Choroid plexus epithelial cell (primary cell): ENCODE measurements at places on chromosomes 1 and 21.

DNA sequence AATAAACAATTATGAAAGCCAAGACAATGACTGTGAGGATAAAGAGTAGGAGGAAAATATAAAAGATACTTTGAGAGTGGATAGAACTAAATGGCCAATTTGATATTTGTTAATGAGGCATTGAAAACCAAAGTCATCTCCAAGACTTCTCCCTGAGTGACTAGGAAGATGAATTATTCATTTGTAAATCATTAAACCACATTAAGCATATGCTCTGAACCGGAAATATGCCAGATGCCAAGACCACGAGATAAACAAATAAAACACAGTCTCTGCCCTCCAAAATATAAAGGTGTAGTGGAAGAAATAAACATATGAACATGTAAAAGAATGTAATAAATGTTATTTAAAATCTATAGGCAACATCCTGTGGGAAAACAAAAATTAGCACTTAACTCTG is 78.8 kb downstream of the MRPL39 start:
- no peak for DNase-seq

- no peak for DNase-seq
Observed at GRCh38 chr1:27149084-27149761, 5.7 kb downstream of the SLC9A1 start.

- no peak for DNase-seq
Observed at GRCh38 chr1:92975551-92976232, 14.4 kb upstream of the DIPK1A start.

GRCh38 chr1:93774707-93775106 is 93.1 kb upstream of the BCAR3 start:
- no peak for DNase-seq

DNA sequence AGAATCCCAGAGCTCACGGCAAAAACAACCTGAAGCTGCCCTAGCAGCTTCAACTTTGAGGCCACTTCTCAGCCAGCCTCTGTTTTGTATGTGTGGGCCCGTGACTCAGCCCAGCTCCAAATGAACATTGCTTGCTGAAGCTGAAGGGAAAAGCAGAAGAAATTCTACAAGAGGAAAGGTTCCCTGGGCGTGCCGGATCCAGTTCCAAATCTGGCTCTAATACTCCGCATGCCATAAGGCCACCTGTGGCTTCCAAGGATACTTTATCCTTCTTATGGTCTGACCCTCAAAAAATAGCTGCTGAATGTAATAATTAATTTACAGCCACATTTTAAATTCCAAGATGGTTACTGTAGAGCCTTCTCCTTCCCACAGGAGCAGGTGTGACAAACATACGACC is 24.3 kb downstream of the TSPAN2 start:
- DNase-seq = no peak

- no peak for DNase-seq
Observed at GRCh38 chr1:190289897-190290296, 187.8 kb downstream of the BRINP3 start.

DNA sequence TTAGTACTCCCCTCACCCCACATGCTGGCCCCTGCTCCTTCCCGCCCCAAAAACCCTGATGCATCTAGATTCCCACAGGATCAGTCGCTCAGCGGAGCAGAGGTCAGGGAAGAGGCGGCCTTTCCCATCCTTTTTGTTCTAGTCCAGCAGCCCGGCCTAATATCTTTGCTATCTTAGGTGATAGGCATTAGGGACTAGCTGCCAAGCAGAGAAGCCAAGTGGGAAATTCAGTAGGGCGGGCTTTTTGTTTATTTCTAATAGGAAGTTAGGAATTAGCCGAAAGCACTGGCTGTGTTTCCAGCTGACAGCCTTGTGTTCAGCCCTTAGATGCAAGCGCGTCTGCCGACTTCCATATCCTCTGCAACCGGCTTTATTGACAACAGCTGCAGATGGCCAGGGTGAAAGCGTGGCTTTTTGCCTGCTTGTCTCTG is 59.0 kb upstream of the BCAR3 start:
- DNase-seq = no peak

DNA sequence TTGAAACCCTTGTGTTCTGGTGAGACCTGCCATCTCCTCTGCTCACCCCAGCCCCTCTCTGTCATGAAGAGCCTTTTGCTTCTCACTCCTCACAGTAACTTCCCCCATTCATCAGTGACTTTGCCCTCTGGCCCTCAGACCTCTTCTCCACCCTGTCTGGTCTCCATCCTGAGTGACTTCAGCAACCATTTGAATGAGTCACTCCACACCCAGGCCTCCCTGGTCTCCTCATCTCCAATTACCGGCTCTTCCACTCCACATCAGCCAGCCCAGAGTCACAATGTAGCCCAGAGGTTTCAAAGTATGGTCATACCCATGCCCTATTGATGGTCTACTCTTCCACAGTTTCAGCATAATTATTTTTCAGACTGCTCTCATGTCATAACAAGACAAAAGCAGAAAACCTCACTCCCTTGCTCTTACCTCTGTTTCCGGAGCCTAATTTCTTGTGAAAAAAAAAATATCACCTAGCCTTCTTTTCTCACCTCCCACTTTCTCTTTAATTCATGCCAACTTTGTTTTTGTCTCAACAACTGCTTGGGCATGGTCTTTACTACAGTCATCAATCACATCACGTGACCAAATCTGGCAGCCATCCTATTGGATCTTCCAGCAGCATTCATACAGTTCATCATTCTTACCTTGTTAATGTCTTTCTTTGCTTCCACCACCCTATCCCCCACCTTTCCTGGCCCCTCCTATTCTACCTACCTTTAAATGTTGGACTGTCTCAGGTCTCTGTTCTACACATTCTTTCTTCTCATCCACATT is 35.6 kb upstream of the NEK7 start:
- DNase-seq = peak; percentile 90

DNA sequence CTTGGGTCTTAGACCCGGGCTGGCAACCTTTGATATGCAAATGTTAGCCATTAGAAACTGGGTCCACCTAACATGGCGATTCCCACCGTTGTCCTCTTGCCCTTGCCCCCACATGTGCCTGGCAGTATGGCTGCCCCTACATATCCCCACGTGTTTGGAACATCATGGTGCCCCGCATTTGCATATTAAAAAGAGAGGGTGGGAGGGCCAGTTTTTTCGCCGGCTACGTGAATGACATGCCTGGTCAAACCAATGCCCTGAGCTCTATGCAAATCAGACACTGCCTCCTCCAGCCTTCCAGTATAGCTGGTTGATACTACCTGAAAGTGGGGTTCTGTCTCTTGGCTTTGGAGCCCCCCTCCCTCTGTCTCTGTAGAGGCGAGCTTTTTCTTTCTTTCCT is 133.0 kb downstream of the CDC42BPA start:
- DNase-seq = no peak

DNA sequence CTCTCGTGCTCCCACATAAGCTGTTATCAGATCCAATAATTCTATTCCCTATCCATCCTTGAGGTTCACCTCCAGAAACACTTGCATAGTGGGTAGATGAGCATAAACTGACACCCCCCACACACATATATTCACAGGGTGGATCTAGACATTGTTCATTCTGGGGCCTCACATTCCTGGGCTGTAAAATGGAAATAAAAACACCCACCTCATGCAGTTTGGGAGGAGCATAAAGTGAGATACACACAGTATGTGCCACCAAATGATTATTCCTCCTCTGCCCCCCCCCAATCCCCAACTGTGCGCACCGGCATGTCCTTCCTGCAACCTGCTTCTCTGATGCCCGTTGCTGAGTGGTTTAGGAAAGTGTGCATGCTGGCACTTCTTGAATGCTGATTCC is 17.9 kb downstream of the PRDM15 start:
- DNase-seq = no peak

- no peak for DNase-seq
Observed at GRCh38 chr1:115837341-115837739, 3.6 kb downstream of the NHLH2 start.

DNA sequence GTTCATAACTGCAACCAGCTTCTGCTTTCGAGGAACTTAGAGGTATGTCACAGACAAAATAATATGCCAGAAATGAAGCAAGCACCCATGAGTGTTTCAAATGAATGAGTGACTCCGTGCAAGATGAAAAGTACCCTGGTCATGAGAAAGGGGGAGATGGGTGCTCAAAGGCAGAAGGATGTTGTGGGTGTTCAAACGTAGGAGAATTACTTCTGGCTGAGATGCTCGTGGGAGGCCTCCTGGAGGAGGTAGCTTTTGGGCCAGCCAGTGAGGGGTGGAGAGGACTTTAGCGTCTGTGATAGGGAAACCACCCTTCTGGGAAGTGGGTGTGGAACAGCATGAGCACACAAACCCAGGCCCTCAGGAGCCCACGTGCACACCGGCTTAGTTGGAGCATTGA is 113.8 kb downstream of the SYF2 start:
- no peak for DNase-seq

DNA sequence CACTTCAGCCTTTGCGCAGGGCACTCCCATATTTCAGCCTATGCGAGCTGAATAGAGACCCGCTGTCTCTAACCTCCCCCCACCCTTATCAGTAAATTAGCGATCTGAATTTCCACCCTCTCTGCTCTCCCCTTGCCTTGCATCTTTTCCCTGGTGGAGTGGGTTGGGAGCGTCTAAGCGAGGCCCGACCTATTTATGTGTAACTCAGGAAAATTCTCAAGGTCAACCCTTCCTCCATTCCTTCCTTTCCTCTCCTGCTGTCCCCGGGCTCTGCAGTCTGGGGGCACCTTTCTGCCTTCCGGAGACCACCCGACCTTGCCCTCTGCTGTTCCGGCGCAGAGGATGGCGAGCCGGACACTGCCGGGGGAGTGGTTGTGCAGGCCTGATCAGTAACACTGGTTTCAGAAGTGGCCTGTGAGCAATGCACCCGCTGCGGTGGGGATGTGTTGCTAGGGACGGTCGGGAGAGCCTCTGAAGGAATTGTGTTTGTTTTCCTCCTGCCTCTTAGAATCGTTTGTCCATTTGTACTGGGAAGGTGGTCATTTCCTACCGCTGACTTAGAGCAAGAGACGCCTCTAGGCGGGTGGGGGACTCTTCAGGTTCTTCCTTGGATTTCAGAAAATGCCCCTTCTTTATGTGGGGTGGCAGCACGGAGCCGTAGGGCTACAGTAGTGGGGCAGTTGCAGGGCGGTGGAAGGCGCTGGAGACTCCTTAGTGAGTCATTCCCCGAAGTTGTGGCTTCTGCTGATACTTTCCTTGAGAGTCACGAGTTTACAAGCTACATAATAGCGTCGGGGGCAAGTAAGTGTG is 513 bp downstream of the MGST3 start:
- peak; percentile 84 for DNase-seq

DNA sequence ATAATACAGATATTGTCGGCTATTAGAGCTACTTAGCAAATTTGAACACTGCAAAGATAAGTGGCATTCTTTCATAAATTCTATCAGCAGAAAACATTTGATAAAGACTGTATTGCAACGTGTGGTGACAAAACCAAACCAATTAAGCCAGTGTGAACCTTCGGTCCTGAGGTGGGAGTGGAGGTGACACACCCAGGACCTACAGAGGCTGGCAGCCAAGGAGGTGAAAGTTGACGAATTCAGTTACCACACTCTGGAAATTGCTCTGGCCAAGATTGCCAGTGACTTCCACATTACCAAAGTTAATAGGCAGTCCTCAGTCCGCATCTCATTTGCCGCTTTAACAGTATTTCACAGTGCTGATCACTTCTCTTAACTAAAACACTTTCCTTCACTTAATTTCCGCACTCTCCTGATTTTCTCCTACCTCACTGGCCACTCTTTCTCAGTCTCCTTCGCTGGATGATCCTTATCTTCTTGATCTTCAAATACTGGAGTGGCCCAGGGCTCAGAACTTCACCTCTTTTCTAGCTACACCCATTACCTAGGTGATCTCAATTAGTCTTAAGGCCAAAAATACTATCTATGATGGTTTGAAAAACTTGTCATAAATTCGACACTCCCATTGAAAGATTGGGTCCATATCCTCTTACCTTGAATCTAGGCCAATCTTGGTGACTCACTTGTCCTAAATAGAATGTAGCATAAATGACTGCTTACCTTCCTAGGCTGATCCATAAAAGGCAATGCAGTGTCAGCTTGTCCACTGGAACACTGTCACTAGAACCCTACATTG is 5.1 kb upstream of the CDC42BPA start:
- DNase-seq = no peak

DNA sequence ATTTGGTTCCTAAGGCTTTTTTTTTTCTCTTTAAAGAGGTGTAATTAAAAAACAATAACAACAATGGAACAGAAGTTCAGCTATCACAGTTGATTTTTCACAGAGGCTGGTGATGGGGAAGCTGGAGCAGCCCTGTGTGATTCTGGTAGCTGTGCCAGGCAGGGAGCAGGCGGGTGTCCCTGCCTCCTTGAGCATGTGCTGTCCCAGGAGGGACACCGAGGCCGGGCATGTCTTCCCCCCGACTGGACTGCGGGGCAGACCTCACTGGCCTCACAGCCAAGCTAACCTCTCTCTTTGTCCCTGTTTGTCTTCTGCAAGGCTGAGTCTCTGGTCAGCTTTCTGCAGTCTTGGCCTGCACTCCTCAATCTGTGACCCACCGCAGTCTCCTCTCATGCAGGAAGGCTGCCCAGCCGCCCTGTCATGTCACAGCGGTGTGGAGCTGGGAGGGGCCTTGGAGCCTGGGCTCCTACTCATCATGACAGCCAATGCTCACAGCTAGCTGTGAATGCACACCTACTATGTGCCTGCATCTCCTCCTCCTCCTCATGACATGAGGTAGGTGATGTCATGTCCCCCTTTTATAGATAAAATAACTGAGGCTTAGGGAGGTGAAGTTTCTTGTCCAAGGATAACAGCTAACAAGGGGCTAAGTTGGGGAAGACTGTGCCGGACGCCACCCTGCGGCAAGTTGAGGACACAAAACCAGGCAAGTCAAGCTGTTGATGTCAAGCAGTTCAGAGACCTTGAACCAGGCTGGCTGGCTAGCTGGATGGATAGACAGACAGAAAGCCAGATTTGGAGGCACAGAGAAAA is 10.3 kb upstream of the ACTL8 start:
- DNase-seq = no peak

DNA sequence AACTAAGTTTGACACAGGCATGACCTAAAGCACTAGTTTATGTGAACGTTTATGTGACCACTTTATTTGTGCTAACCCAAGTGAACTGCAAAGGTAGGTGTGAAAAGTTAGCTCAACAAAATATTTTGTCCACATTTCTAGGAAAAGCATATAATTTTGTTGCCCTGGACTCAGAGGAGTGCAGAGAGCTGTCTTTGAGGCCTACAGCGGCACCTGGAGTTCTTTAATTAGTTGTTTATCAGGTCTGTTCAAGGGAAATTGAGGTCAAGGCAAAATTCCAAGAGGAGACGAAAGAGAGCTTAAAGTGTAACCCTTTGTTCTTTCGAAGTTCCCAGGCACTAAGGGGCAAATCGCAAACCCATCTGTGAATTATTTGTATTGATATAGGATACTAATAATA is 1.3 kb downstream of the GIPC2 start:
- no peak for DNase-seq

- DNase-seq = peak; percentile 68
Observed at GRCh38 chr1:223700388-223700918, 11.9 kb upstream of the CAPN2 start.

- no peak for DNase-seq
Observed at GRCh38 chr1:87143413-87144135, 185.1 kb upstream of the LMO4 start.

DNA sequence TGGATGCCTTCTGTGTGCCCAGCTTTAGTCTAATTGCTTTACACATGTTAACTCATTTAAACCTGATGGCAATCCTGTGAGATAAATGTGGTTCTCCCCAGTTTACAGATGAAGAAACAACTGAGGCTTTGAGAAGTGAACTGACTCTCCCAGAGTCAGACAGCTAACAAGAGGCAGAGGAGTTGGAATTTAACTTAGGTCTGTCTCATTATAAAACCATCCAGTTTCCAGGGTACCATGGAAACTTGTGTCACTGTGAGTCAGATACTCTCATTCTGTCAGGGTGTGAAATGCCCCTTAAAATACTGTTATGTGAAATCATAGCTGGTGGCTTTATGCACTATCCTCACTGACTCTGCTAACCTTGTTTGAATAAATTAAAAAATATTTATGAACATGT is 206.6 kb downstream of the PBX1 start:
- peak; percentile 91 for DNase-seq
